Right lung (tissue), 10 donors: ENCODE measurements at places on chromosomes 2 and 18. TPM values are rescaled to one million over a fixed set of nuclear protein-coding genes. Genes with fewer than 3 reads are reported as not detected.

DNA sequence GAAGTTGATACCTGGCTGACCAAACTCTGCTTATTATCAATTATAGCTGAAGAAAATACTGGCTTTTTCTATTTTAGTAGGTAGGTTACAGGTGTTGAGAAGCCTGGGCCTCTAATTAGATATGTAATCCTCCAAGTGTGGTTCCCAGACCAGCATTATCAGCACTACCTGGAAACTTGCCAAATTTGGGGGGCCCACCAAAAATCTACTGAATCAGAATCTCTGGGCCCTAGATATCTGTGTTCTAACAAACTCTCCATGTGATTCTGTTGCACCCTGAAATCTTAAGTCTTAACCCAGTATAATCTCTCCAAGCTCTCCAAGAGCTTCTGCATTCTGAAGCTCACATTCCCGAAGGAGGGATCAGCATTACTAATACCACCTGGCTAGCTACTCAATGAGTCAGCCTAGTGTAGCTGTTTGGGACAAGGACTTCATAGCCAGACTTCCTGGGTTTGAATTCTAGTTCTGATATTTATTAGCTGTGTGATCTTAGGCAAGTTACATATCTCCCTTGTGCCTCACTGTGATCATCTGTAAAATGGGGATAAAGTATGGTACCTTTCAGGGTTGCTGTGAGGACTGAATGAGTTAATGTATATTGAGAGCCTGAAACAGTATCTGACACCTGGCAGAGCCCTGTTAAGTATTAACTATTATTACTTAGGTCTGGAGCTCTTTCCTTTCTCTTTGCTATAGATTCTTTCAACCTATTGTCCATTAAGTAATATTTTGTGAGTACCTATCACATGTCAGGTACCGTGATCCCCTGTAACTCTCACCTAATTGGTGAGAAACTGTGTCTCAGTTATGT lies 94.1 kb upstream of the CD302 start:
- no peak for DNase-seq

- DNase-seq: no peak
Measured at GRCh38 chr18:23784832-23785245, 95.6 kb downstream of the LAMA3 start.

GRCh38 chr2:142037066-142037465 lies 93.8 kb downstream of the LRP1B start:
- no peak for DNase-seq

DNA sequence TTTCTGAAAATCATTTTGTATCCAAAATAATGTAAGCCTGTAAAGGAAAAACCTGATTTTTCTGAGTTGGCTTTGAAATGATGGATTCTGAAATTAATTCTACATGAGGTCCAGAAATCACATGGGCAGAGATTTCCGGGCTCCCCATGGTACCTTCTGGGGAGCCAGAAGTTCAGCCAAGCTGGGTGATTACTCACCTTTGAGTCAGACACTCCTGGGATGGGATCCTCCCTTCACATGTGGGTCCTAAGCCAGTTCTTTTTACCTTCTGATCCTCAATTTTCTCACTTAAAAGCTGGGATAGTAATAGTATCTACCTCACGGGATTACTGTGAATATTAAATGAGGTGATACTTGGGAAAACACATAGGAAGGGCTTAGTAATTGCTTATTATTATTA lies 179.8 kb upstream of the EPAS1 start:
- no peak for DNase-seq

REG1A gene
- polyA plus RNA-seq: not detected

- DNase-seq: peak; percentile 30
Measured at GRCh38 chr2:134161170-134161547, 92.7 kb upstream of the MGAT5 start.

DNA sequence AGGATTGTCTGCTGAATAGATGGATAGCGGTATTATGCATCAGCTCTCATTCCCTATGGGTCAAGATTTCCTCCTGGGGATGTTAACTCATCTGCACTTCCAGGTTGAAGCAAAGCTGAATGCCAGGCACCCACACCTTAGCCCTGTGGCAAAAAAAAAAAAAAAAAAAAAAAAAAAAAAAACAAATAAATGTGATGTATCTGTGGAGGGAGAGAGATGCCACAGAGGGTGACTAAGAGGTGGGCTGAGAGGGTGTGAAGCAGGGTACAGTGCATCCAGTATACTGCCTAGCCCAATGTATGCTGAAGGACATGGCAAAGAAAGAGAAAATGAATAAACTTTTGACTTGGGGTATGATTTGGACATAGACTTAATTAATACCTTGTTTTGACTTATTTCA lies 91.4 kb downstream of the COPS8 start:
- DNase-seq: no peak

DIS3L2 gene
- 40.9 TPM for polyA plus RNA-seq

SOX11 gene
- 35.3 TPM for polyA plus RNA-seq

DNA sequence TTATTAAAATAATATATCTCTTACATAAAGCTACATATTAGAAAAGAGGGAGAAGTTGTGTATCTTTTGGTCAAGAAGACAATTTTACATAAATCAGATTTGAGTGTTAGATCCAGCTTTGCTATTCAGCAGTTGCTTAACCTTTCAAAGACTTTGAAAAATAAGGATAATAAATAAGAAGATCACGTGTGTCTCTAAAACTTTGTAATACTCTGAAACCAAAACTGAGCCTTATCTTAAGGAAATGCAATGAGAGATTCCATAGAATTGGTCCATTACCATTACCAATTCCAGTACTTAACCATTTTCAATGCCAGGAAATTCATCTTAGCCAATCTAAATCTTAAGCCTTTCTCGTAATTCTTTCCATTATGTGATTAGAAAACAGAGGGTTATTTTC lies 89.2 kb upstream of the COL5A2 start:
- DNase-seq: no peak

- DNase-seq: no peak
Measured at GRCh38 chr2:105754011-105754410, 9.3 kb downstream of the NCK2 start.

- DNase-seq: no peak
Measured at GRCh38 chr18:36756242-36756641, 72.6 kb downstream of the TPGS2 start.

- DNase-seq: no peak
Measured at GRCh38 chr18:37042381-37042780, 213.5 kb downstream of the KIAA1328 start.

DNA sequence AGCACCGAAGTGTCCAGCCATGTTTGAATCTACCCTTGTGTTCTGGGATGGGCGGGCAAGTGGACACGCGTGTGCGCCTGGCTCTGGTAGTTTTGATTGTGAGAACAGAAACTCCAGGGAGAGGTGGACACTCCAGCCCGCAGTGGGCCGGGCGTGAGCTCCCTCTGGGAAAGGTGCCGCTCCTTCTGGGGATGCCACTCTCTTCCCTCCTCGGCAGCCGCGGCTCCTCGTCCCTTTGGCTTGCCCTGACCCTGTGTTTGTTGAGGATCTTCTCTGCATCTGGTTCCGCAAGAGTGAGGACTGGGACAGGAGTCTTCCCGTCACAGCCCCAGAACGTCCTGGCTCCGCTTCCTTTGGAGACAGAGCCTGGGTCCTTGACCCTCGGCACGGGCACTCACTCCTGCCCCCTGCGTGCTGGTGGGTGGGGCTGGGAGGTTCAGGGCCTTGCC lies 1.3 kb downstream of the CTDP1 start:
- no peak for DNase-seq

- no peak for DNase-seq
Measured at GRCh38 chr18:31943878-31944816, 1.2 kb upstream of the TRAPPC8 start.

DNA sequence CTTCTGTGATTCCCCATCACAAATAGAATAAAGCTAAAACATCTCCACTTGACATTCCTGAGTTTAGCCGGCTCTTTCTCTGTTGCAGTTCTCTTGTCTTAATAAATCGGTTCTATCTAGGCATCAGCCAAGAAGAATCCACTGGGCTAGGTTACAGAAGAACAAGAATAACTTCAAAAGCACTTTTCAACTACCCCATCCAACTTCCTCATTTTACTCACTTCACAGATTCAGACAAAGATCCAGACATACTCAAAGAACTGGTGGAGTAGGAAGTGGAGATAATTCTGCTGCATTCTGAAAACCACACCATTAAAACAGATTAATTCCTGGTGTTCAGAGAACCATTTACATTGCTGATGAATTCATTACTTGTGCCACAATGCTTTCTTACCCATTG lies 9.6 kb upstream of the ALPK2 start:
- DNase-seq: no peak

DNA sequence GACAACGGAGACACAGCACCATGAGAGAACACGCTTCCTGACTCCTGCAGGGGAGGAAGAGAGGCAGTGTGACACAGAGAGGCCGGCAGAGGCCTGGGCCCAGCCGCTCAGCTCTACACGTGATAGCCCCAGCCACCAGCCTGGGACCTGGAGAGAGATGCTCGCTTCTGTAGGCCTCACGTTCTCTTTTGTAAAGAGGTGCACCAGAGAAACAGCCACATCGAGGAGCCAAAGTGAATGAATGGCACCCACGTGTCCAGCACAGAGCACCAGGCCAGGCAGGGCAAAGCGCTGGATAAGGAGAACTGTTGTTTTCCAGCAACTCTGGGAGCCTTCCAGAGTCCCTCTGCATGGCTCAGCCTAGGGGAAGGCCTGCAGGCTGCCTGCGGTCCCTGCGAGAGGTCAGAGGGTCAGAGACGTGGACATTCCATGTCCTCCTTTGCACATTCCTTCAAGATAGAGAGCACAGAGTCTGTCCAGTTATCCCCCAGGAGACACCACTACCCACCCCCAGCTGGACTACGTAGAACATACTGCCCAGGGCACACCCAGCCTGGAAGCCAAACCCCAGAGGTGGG lies 14.2 kb downstream of the LIMS2 start:
- DNase-seq: no peak
